ENCODE measurements at places on chromosomes 2 and 18. TPM values are rescaled to one million over a fixed set of nuclear protein-coding genes. Genes with fewer than 3 reads are reported as not detected.

Gene NEU4
- 2.9 TPM for total RNA-seq

Gene MMADHC
- total RNA-seq = 84.7 TPM

Gene ACVR1C
- total RNA-seq = 2.4 TPM

Gene ARHGAP15
- total RNA-seq = 119 TPM

Gene CRYGD
- total RNA-seq = not detected

Gene KIAA2012
- total RNA-seq = not detected

Gene TLX2
- total RNA-seq = not detected

GRCh38 chr2:98913916-98914712 lies 21.9 kb downstream of the CRACDL start:
- no peak for DNase-seq

DNA sequence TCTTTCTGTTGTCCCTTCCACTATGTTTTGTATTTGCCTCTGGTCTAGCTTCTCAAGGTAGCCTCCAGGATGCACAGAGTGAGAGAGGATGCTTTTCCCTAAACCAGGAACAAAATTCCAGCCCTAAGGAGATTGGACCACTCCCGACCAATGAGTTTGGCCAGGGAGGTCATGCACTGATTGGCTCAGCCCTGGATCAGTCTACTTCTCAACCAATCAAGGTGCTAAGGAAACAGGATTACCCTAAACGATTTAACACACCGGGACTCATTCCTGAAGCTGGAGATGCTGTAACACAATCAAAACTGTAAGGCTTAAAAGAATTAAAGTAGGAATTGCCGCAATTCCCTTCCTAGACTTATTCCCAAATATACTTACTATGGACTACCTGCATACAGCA lies 34.2 kb upstream of the NR4A2 start:
- DNase-seq = no peak

DNA sequence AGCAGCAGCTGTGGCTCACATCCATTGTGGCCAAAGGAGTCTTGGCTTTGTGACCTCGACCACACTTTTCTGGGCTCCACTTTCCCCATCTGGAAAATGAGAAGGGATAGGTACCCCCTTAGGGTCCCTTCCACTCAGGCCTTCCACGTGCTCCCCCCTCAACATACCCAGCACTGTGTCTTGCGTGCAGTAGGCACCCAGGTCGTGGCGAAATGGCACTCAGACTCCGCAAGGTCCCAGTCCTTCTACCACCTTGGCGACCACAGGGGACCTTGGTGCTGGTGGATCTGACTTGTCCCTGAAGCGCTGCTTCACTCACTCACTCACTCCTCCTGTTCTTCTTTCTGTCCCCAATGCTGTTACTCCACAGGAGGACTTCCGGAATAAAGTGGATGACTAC lies 19.9 kb upstream of the SCLY start:
- no peak for DNase-seq

DNA sequence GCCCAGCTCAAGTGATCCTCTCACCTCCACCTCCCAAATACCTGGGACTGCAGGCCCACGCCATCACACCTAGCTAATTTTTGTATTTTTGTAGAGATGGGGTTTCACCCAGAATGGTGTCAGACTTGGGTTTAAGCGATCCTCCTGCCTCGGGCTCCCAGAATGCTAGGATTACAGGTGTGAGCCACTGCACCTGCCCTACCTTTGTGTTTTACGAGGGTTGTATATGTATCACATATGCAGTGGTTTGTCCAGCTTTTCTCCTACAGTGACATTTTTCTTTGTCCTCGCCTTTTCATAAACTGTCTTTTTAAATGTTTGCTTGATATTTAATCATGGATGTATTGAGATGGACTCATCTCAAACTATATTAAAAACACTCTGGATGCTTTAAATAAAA lies 38.5 kb downstream of the AGAP1 start:
- no peak for DNase-seq

DNA sequence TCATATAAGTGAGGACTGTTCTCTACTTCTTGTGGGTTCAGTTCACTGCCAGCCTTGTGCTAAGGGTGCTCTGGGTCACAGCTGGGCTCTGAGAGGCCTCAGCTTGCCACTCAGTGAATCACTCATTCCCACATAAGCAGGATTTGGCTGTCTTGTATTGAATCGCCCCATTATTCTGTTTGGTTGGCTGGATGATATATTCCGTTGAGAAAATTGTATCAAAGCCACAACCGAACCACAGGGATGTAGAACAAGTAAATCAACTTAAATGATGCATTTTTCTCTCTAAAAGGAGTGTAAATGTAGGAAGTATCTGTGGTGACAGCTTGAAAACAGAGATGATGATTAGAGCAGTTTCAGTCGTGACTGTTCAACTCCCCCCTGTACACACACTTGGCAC lies 39.6 kb downstream of the TTC39C start:
- peak; percentile 22 for DNase-seq

- no peak for DNase-seq
Observed at GRCh38 chr18:28039691-28040090, 137.2 kb downstream of the CDH2 start.

DNA sequence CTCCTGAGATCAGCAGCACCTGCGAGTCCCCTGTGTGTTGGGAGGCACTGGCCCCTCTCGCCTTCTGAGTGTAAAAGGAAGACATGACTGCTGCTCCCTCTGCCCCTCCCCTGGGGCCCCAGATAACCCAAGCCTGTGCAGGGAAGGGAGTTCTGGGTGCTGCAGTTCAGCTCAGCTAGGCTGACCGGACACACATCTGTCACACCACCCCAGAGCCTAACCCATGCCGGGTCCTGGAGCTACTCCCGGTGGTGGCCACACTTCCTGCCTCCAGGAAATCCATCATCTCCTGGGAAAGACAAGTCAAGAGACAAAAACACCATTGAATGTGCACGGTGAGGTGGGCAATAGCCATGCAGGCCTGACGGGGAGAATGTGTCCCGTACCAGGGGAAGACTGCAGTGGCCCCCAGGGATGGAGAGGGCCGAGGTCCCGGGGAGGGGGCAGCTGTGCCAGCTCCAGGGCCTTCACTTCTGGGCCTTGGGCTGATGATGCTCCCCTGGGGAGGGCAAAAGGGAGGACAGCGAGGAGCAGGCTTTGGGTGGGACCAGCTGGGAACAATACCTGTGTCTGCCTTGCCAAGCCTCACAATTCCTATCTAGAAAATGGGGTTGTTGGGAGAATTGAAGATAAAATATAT lies 210.6 kb downstream of the TFCP2L1 start:
- DNase-seq = no peak

DNA sequence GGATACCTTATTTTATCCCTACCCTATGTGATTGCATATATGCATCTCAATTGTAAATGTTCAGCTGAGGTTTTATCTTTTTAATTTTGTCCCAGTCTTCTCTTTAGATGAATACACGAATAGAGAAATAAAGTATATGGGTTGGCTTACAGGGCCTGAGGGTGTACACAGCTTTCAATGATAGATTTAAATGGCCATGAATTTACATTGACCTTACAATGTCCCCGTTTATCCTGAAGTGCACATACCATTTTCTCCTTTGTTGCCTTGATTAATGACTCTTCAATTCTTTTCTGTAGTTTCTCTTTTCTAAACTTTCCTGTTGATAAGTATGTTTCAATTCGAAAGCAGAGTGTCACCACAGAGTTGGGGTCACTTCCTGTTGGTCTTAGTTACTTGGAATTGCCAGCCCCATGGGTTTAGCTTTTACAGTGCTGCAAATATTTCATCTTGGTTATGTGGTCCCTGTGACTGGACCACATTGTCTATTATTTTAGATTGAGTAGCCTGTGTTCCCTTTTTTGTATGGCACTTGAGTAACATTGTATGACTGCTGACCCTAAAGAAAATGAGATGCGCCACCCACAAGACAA lies 1616.3 kb upstream of the ACVR2A start:
- no peak for DNase-seq

GRCh38 chr18:38750751-38751150 lies 1185.2 kb upstream of the CELF4 start:
- DNase-seq = no peak

GRCh38 chr18:36593001-36593400 lies 235.8 kb downstream of the TPGS2 start:
- no peak for DNase-seq

DNA sequence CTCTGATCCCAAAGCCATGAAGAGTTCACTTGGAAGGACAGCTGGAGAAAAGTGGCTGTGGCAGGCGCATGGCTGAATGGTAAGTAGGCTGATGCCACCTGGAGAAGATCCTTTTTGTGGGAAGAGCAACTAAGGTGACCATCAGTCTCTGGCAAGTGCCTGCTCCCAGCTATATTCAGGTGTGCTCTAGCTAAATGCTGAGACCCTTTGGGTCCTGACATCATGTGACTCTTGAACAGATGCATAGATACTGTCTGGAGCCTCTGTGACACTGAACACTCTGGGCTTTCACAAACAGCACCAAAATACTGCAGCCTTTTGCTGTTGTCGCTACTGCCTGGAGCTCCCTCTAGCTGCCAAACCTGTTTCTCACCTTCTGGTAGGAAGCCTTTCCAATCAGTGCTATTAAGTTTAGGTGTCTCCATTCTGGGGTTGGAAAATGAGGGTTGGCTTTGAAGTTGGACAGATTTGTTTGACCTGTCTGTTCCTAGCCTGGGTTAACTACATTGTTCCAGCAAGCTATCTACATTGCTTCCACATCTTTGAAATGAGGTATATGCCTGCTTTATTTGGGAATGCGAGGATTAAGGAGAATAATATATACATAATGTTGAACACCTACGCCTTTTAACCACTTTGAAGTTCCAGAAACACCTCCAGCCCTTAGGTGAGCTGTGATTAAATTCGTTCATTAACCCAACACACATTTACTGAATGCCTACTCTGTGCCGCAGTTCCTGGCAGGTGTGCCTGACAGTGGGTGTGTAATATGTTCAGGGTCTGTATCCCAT lies 3.1 kb downstream of the EGR4 start:
- DNase-seq = peak; percentile 59

DNA sequence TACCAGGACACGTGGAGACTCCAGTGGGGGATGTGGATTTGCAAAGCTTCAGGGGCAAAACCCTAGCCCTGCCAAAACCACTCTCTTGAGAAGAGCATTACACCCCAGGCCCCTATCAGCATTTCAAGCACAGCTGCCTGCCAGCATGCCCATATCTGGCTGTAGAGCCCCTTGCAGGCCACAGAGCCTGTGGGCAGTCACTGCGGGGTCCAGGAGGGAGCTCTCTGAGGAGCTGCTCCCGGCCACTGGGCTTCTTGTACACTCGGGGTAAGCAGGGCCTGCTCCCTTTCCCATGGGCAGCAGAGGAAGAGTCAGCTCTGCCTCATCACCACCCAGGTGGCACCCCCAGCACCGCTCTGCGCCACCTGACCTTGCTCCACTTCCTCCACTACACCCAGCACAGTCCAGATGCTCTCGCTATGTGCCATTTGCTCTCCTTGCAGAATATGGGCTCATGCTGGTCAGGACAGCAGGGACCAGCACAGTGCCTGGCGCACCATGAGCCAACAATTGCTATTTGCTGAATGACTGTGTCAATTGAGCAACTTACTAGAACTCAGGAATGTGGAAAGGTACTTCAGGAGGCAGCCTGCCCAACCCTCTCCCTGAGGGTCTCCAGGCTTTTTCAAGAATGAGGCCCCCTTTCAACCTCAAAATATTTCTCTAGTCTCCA lies 7.4 kb downstream of the CHST10 start:
- no peak for DNase-seq

GRCh38 chr18:21489119-21489750 lies 111.3 kb downstream of the ESCO1 start:
- DNase-seq = no peak

DNA sequence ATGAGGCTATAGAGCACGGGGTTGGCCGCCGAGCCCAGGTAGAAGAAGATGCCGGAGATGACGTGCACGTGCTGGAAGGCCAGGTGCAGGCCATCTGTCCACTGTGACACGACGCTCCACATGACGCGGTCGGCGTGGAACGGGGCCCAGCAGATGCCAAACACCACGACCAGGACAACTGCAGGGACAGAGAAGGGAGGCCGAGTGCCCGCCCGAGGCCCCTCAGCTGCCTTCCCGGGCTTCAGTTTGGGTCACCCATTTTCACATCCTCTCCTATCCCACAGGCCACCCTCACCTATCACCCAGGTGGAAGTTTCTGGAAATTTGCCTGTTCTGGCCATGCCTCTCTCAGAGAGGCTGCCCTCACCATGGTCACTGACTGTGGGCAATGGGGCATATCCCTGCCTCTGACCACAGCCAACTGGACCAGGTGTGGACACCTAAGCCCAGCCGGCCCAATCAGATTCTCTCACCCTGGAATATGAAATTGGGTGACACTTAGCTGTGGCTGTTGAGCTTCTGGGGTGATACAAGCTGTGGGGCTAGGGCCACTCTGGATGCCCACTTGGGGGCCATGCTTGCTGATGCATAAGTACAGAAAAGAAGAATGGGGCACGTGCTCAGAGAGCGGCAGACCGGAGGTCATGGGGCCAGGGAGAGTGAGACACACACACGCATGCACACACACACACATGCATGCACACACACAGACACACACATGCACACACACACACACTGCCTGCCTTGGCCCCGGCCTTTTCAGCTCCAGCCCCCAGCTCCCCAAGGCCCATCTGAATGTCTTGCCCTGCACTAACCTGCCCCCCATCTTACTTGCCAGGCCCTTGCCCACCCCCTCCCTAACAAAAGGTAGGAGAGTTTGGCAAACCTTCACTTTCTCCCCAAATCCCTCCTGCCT lies 4.7 kb downstream of the NMUR1 start:
- no peak for DNase-seq

DNA sequence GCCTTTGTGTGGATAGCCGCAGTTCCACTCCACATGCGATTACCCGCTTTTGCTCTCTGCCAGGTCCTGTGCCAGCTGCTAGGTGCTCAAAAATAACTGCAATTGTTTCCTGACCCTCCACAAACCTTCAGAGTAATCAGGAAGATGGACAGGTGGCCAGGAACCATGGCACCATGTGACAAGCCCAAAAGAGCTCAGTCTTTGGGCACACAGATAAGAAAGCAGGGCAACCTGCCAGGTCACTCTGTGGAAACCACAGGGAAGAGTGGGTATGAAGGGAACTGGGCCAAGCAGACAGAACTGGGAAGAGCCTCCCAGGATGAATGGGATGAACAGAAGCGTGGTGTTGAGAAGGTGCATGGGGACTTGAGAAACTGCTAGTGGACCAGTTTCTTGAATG lies 79.4 kb upstream of the AGAP1 start:
- DNase-seq = no peak

GRCh38 chr18:76834379-76834778 lies 12.0 kb downstream of the ZNF236 start:
- no peak for DNase-seq

GRCh38 chr2:120423167-120423943 lies 77.4 kb downstream of the INHBB start:
- no peak for DNase-seq

Measured in CD8-positive, alpha-beta T cell (primary cell).